GM12865 (cell line): ENCODE measurements at places on chromosomes 12 and 14.

DNA sequence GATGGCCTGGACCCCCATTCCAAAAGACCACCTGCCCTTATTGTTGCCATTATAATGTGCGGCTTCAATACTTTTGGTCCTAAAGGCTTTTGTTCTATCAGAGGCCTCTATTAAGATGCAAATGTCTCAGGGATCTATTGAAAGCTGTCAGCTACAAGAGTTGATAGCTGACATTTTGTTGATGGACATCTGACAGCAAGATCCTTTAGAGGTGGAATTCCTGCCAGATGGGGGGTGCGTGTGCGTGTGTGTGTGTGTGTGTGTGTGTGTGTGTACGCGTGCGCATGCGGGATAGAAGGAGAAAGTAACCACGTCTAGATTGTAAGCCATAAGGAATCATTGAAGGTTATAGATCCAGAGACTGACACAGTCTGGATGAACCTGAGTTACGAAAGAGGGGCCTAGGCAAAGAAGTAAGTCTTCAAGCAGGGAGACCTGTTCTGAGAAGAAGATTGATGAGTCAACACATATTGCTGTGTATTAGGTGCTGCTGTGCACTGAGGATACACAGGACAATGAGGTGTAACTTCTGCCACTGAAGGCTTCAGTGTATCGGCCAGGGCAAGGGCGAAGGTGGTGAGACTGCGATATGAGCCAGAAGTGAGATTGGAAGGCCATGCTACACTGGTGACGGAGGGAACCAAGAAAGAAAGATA, 89.2 kb downstream of the PRMT8 start:
- no peak for DNase-seq

GRCh38 chr12:96285158-96285557, 91.0 kb downstream of the ELK3 start:
- no peak for DNase-seq

DNA sequence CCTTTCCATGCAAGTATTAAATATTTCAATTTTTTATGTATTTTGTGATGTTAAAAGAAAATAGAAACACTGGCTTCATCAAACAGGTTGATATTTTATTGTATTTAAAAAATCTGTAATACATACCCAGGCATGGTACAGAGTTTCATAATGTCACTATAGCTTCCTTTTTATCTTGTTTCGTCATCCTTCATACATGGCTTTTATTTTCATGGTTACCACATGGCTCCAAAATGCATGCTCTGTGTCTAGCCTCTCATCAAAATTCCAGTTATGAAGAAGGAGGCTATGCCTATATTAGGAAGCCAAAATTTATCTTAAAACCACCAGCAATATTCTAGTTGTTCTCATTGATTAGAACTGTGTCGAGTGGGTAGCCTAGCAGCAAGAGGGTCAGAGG, 464.8 kb downstream of the BTG1 start:
- DNase-seq, result no peak

GRCh38 chr14:91294153-91294552, 49.6 kb upstream of the GPR68 start:
- DNase-seq, result no peak

GRCh38 chr14:101072070-101072469, 168.5 kb upstream of the RTL1 start:
- DNase-seq, result no peak

DNA sequence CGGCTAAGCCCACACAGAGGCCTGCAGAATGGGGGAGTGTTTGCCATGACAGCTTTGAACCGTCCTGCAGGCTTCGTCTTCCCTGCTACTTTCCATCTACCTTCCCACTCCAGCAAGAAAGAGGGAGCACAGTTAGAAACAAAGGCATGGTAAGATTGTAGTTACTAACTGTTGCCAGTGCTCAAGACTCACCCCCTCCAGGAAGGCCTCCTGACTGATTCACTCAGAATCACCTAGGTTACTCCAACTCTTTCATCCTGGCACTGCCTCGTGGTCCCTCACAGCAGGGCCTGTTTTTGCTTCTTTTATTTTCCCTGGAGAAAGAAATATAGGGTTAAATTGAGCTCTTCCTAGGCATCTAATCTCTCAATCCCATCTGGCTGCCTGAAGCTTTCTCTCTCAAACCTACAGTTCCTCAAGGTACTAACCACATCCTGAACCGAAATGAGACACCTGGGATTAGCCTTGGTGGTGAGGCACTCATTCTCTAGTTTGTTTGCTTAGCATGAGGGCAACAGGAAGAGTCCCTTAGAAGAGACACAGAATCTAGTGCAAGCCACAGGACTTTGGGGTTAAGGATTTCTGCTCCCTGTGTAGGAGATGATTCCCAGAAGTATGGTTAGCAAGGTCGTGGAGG, 7.8 kb downstream of the GALNT6 start:
- DNase-seq, result peak; percentile 15
